ENCODE measurements at places on chromosomes 6 and 20.

GRCh38 chr6:34340906-34341480, 51.5 kb downstream of the NUDT3 start:
- DNase-seq: no peak

DNA sequence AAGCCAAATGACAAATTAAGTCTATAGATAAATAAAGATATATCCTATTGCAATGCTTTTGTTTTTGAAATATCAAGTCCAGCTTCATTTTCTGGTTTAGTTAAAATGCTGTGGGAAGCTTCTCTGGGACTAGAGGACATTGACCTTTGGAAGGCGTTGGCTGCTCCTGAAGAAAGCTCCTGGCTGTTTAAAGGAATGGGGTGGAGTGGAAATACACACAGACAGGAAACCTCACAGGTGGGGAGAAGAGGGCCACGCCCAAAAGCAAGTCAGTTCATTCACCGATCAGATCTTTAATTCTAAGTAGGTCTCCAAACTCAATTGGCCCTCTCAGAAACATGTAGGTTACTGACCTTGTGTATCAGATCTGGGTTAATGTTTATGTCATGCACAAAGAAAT, 59.6 kb downstream of the SPTLC3 start:
- no peak for DNase-seq

- DNase-seq: no peak
Observed at GRCh38 chr6:146861029-146861563, 262.3 kb downstream of the ADGB start.

GRCh38 chr6:87922947-87923330, 124.7 kb upstream of the SPACA1 start:
- no peak for DNase-seq

DNA sequence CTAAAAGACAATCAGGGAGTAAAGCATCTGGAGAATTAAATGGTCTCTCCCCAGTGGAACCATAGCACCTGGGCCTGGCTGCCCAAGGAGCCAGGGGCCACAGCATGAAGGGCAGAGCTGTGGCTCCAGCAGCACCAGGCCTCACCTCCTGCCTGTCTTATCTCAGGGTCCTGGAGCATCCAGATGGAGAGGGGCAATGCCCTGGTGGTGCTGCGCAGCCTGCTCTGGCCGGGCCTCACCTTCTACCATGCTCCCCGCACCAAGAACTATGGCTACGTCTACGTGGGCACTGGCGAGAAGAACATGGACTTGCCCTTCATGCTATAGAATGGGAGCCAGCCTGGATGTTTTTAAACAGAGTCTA, 17.0 kb downstream of the MRPS18A start:
- no peak for DNase-seq

DNA sequence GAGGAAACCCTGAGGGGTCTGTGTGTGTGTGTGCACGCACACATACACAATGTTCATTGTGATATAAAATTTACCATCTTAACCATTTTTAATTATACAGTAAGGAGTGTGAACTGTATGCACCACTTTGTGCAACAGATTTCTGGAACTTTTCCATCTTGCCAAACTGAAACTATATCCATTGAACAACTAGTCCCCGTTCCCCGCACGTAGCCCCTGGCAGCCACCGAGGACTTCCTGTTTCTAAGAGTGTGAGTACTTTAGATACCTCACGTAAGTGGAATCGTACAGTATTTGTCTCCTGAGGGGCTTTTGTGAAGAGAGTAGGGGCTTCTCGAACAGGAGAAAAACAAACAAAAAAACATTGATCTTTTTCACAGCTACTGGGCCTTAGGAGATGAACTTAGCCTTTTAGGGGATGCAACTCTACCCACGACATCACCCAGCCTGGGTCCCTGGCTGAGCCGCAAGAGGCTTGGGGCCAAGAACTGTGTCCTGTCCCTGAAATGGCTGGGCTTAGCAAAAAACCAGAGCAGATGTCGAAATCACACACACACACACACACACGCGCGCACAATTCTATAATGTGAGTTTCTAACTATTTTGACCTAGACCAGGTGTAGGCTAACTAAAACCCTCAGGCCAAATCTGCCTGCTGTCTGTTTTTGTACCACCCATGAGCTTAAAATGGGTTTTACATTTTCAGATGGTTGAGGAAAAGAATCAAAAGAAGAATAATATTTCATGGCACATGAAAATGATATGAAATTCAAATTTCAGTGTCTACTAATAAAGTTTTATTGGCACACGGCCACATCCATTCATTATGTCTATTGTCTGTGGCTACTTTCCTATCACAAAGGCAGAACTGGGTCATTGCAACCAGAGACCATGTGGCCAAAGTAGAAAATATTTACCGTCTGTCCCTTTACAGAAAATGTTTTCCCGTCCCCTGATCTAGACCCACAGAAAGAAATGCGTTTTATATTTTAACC, 144.2 kb downstream of the EYA2 start:
- no peak for DNase-seq

DNA sequence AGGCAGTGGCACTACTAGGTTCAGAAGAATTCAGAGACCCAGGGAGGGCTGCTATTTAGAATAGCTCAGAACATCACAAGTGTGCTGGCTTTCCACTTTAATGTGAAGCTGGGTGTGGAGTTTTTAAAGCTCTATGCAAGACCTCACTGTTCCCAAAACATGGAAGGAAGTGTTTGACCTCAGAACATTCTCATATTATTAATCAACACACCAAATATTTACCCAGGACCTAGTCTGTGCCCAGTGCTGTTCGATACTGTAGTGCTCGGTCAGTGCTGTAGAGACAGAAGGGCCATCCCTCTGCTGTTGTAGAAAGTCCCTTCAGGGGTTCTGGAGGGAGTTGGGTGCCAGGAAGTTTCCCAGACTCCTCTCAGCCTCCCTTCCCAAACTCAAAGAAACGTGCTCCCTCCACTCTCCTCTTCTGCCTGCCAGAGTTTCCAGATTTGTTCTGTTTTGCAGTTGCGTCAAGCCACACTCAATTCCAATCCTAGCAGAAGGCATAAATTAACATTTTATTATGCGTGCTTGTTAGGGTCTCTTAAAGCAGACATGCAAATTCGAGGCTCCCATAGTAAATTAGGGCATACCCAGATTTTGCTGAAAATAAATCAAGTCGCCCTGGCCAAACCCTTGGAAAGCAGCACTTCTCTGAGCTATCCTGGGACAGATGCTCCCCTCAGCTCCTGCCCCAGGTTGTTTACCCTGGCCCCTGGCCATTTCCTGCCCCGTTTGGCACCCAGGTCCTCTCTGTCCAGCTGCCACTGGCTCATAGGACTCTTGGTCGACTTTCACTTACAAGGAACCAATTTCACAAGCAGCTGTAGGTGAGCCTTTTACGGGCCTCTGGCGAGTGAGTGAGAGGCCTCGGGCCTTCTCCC, 248.6 kb downstream of the HIVEP2 start:
- no peak for DNase-seq

DNA sequence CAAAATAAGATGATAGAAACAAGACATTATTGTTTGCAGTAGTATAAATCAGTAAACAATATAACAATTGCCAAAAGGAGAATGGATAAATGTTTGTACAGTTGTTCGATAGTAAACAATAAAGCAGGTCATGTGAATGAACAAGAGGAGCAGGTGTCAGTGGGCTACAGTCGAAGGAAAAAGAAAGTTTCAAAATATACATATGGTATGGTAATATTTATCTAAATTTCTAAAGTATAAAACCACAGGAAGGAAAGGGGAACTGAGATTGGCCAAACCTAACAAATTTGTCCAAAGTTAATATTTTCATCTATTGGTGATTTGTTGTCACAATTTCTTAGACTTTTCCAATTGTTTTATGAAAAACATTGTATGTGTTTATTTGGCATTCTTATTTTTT, 110.9 kb downstream of the SH3BGRL2 start:
- DNase-seq: no peak

GRCh38 chr20:10119336-10119735, 84.5 kb downstream of the ANKEF1 start:
- DNase-seq: no peak

GRCh38 chr6:29968130-29968529, 25.8 kb downstream of the HLA-A start:
- no peak for DNase-seq

DNA sequence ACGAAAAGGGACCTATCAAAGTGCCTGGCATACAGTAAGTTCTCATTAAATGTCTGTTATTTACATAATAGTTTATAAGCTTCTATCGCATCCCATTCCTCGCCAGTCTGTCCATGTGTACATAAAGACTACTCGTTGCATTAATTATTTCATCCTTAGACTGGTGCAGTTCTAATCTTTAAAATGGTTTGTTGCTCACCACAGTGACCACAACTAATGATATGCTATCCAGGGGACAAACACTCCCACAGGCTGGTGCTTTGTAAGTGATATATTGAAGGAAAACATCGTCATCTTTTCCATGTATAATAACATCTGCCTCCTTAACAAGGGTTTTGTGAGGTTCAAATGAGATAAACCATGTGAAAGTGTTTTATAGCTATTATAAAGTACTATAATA, 39.0 kb upstream of the HBS1L start:
- DNase-seq: no peak

DNA sequence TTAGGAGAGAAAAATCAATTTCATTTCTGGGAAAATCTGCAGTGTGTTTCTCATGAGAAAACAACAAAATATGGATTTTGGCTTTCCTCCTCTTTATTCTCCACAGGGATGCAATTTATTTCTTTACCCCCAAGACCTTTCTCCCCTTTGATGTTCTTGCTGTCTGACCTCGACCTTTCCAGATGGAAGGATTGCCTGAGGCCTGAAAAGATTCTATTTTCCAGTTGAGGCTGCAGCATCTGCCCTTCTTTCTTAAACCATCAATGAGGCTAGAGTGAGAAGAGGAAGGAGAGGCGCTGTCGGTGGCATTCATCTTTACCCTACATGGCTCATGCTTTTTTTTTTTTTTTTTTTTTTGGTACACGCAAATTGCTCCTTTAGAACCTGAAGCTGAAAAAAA, 344.2 kb upstream of the BTBD3 start:
- no peak for DNase-seq

DNA sequence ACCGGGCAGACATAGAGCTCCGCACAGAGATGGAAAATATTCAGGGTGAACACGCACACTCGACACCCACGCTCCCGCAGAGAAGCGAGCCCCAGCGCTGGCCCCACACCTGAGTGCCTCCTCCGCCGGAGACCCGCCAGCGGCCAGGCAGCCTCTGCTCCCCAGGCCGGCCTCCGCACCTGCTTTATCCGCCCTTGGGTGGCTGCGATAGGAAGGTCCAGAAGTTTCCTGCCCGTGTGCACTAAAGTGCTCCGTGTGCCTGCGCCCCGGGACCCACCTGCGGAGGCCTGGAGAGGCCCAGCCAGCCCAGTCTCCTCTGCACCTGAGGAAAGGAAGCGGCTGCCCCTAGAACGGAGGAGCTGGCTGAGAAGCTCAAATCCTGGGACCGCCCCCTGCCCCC, 10.8 kb upstream of the FOXC1 start:
- DNase-seq: no peak

GRCh38 chr6:85008296-85009009, 244.1 kb upstream of the TBX18 start:
- DNase-seq: no peak

DNA sequence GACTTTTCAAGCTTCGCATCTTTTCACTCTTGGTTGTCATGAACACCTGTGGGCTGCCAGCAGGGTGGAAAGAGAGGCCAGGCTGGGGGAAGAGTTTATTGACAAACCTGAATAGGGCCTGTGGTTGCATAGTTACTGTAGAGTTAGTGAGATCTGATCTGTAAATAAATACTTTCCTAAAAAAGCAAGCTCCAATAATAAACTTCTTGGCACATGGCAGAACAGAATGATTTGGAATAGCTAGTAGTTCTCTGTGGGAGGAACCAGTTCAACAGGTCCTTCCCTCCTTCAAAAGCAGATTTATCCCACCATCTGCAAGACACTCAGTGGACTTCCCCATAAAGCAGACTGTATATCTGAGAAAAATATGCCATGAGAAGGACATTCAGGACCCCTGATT, 445.0 kb downstream of the HACE1 start:
- DNase-seq: no peak

- no peak for DNase-seq
Observed at GRCh38 chr6:167858086-167858591, 31.4 kb downstream of the AFDN start.

DNA sequence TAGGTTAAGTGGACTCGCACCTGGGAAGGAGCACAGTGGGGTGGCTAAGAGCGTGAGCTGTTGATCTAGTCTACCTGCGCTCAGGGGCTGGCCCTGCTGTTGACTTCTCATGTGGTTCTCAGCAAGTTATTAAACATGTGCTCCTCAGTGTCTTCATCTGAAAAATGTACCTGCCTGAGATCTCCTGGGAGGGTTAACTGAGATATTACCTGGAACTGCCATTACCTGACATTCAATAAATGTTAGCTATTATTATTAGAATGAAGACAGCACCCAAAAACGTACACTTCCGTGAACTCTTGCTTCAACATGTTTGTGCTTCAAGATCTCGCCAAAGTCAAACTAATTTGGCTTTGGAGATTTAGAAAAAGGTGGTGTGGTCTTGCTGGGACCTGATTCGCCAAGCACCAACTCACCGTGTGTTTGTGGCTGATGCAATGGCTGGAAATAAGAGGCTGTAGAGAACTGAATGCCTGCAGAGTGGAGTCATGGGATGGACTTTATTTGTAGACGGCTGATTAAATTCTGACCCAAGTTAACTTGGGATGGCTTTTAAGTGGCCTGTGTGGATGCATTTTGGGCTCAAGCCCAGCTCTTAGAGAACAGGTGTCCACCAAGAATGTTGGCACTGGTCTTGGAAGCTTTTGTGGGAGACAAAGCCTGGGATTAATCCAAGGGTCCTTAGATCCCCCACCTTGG, 692.9 kb downstream of the QKI start:
- no peak for DNase-seq

DNA sequence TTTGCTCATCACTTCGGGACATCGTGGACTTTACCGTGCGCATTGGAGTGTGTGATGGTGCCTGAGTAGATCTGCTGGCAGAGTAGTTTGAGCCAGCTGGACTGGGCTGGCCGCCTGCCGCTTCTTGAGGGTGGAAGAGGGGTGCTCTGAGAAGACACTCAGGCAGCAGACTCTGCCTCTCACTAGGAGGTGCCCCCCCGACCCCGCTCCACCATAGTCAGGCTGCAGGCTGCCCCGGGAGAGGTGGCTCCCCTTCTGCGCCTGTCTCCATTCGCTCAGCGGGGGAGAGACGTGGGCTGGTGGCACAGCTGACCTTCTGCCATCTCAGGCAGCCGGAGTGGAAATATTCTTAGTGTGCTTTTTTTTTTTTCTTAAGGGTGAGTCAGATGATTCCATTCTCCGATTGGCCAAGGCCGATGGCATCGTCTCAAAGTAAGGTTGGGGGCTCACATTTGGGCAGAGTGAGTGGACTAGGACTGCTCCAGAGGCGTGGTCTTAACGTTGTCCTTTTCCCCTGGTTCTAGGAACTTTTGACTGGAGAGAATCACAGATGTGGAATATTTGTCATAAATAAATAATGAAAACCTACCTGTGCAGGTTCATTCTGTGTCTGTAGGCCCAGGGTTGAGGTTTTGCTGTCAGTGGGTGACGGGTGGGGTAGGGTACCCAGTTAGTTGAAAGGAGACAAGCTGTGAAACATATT, 1.2 kb downstream of the RPS21 start:
- no peak for DNase-seq

GRCh38 chr6:142331075-142331551, 29.3 kb downstream of the ADGRG6 start:
- DNase-seq: no peak

- no peak for DNase-seq
Observed at GRCh38 chr6:82283771-82284410, 36.3 kb upstream of the IBTK start.

- no peak for DNase-seq
Observed at GRCh38 chr20:44582311-44583025, at the start of gene PKIG. Gene PKIG, plus strand, starts transcription at chr20:44582579. Its CDS starts 31,978 bp downstream, at chr20:44614557.

All from HL-60 (cell line).